EH (cell line): ENCODE measurements at places on chromosomes 3 and 15.

DNA sequence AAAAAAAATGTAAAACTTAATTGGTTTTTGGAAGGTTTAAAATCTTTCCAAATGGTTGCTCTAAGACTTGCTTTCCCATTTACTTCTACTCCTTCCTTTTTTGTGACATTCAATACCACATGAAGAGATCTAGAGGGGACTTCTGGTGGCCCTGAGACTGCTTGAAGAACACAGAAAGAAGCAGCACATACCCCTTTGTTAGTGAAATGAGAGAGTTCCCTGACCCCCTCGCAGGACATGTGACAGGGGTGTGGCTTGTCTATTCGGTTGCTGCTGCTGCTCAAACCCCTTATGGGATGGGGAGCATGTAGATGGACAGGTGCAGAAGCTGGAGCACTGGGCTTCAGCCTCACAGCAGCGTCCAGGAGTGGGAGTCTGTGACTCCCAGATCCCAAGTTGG lies 71.0 kb downstream of the ZMAT3 start:
- no peak for DNase-seq

DNA sequence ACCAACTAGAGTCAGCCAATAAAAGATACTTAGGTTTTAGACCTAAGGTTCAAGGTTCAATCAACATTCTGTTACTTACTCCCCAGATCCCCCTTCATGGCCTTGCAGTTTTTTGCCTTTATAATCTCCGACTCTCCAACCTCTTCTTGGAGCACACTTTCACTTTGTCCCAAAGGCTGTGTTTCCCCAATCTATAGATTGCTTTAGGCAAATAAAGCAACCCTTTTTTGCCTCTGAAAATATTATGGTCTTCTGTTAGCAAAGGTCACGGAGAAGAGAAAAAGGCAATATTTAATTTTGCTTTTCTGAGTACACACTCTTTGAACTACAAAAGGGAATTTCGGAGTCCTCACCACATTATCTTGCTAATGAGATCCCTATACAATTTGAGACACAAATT lies 268.1 kb downstream of the PLOD2 start:
- DNase-seq, result no peak

GRCh38 chr3:129549805-129550204 lies 6.8 kb downstream of the H1-8 start:
- DNase-seq, result no peak

DNA sequence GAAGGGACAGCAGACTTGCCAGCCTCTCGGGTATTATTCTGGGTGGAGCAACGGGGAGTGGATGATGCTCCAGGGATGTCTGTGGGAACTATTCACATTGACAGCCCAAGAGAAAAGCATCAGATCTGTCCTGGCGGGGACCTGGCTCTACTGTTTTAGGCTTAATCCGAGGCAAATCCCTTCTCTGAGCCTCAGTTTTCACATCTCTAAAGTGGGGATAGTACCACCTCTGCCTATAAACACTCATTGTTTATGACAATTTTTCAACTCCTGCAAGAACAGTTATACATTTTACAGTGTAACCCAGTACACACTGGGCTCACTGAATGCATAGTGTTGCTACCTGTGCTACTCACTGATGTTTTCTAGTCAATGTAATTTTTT lies 9.3 kb downstream of the PDIA5 start:
- DNase-seq, result no peak

GRCh38 chr3:29757054-29757777 lies 476.3 kb downstream of the RBMS3 start:
- DNase-seq, result peak; percentile 57

- DNase-seq, result peak; percentile 87
Observed at GRCh38 chr3:183447206-183448001, 19.0 kb upstream of the MCF2L2 start.

DNA sequence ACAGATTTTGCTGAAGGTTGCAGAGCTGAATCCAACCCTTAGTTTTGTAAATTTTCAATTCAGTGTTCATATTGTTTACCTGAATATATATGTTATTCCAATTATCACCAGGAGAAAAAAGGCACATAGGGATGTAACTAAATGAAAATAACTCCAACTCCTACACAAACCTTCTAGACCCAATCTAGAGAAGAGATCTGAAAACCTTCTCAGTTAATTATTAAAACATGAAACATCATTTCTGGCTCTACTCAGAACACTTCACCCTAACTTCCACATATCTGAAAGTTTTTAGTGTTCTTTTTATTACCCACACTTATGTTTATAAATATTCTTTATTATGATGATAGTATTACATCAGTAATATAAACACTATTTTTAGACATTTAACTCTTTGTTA lies 76.6 kb downstream of the LRRFIP2 start:
- peak; percentile 32 for DNase-seq

GRCh38 chr15:31148297-31149087 lies 47.0 kb upstream of the TRPM1 start:
- DNase-seq, result no peak

DNA sequence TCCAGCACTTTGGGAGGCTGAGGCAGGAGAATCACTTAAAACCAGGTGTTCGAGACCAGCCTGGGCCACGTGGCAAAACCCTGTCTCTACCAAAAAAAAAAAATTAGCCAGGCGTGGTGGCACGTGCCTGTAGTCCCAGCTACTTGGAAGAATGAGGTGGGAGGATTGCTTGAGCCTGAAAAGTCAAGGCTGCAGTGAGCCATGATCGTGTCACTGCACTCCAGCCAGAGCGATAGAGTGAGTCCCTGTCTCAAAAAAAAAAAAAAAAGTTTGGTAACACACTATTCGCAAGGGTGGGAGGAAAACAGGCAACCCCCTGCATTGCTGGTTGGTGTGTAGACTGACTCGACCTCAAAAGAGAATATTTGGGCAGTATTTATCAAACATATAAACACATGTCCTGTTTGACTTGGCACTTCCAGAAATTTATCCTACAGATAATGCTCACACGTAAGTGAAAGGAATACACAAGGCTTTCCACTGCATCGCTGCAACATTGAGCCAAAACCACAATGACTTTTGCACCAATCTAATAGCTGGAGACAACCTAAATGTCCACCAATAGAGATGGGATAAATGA lies 3.1 kb upstream of the ANPEP start:
- no peak for DNase-seq

DNA sequence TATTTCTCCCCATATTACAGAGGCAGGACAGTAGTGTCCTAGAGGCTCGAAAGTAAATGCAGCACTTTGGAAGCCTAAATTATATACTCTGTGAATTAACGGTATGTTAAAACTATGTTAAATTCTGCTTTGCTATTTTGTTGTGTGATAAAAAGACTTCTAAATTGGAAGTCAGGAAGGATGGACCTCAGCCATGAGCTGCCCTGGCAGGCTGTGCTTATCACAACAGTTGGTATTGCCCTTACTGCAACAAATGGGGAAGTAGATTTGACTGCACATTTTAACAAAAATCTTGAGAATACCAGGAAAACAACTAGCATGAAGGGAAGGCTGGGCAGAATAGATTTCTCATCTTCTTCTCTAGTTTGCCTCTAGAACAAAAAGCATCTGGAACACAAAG lies 706.6 kb downstream of the SI start:
- no peak for DNase-seq

- no peak for DNase-seq
Observed at GRCh38 chr3:154085799-154086198, 35.4 kb upstream of the ARHGEF26 start.

DNA sequence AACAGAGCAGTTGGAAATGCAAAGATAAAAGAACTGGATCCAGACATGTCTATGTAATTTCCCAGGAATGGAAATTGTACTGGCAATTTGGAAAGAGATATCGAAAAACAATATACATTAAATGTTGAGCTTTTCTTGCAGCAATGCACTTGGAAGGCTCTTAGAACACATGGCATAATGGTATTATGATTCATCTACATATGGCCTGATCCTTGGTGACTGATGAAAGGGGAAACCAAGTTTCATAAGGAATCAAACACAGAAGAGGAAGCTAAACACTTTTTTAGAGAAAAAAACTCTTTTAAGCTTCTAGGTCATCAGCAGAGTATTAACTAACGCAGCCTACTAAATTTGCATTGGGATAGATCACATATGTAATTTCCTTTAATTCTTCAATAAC lies 12.4 kb upstream of the GREM1 start:
- no peak for DNase-seq

- no peak for DNase-seq
Observed at GRCh38 chr3:16960125-16960524, 75.4 kb downstream of the PLCL2 start.

DNA sequence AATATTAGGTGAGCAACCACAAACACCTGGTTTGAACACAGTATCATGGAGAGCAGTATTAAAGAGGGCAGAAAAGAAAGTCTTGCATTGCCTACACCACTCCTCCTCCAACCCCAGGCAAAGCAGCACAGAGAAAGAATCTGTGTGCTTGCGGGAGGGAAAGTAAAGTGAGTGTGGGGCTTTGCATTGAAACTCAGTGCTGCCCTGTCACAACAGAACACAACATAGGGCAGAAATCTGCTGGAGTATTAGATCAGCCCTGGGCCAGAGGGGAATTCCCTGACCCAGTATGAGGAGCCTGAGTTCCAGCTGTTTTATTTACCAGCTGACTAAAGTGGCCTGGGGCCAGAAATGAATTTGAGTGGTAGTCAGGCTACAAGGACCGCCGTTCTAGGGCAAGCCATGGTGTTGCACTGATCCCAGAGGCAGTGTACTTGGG lies 75.5 kb downstream of the SPATA16 start:
- DNase-seq, result peak; percentile 4

DNA sequence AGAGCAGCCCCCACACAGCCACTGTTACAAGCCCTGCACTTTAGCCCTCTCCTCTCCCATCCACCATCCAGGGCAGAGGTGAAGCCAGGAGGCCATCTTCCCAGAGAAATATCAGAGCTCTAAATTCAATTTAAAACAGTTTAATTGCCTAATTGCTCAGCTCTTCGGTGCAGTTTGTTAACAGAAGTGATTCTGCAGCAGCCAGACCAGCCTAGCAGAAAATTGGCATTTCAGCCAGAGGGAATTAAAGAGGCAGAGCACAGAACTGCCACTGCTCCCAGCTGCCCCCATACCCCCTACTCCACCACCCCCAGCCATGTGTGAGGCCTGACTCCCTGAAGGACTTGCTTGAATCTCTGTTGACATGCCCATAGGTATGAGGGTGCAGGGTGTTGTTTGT lies 38.5 kb downstream of the TPRA1 start:
- DNase-seq, result no peak

DNA sequence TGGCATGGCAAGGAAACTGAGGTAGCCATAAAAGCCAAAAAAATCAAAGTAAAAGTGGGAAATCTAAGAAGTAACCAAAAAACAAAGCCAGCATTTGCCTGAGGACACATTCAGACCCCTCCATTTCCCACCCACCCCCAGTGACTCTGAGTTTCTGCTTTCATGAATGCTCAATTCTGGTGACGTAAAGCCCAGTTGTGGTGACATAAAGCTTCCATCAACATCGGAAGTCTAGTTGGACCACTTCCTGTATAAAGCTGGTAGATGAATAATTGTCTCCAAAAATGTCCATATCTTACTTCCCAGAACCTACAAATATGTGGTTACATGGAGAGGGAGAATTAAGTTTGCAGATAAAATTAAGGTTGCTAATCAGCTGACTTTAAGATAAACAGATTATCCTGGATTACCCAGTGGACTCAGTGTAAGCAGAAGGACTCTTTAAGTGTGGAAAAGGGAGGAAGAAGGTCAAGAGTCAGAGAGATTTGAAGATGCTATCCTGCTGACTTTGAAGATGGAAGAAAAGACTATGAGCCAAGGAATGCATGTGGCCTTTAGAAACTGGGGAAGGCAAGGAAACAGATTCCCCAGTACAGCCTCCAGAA lies 62.0 kb upstream of the ST3GAL6 start:
- no peak for DNase-seq

DNA sequence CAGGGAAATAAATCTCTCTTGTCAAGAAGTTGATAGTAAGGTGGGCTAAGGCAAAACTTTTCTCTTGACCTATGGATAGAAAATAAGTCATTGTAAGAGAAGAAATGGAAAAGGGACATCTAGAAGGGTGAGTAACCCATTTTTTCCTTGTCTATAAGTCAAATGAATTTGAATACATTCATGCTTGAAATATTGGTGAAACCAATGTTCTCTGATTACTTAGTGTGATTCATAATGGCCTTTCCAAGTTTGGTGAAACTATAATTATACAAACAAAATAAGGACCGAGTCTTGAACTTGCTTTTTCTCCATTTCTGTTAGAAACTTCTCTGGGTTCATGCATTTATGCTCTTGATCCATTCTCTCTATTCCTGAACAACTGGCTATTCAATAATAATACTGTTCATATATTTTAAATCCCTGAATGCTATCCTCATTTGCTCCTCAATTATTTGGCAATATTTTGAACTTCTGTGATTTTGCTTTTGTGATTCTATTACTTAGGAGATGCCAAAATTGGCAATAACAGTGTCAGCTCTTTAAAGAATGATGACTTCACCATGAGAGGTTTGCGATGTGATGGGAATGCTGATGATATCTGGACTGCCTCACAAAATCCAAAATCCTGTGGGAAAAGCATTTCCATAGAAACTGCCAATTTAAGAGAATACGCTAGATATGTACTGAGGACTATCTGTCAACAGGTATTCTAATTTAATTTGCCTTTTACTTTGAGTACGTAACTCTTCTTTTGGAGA lies 12.3 kb downstream of the P2RY12 start:
- DNase-seq, result peak; percentile 47

- DNase-seq, result no peak
Observed at GRCh38 chr3:197068077-197068476, 38.5 kb upstream of the MELTF start.

- peak; percentile 98 for DNase-seq
Observed at GRCh38 chr15:68536331-68537095, 42.3 kb upstream of the CORO2B start.

- DNase-seq, result no peak
Observed at GRCh38 chr15:59794229-59794886, 105.2 kb upstream of the BNIP2 start.

- DNase-seq, result no peak
Observed at GRCh38 chr15:94843060-94843459, 611.7 kb downstream of the MCTP2 start.

GRCh38 chr3:108569336-108569735 lies 19.9 kb downstream of the CIP2A start:
- no peak for DNase-seq

DNA sequence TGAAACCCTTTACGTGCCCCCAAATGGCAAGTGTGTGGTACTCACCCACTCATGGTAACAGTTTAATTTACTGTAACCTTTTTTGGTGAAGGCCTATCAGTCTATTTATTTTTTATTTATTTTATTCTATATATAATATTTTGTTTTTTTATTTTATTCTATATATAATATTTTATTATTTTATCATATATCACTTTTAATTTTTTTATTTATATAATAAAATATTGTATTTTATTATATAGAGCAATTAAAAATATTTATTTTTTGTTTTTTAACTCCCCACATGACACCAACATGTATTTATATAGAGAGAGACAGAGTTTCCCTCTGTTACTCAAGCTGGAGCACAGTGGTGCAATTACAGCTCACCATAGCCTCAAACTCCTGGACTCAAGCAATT lies 41.4 kb downstream of the SLC28A1 start:
- no peak for DNase-seq

GRCh38 chr15:64697911-64698369 lies 77.4 kb downstream of the RBPMS2 start:
- DNase-seq, result peak; percentile 32
